ENCODE measurements at places on chromosomes 4 and X. TPM values are rescaled to one million over a fixed set of nuclear protein-coding genes. Genes with fewer than 3 reads are reported as not detected.

GRCh38 chrX:43703211-43703791 lies 47.2 kb downstream of the MAOA start:
- DNase-seq: no peak

DNA sequence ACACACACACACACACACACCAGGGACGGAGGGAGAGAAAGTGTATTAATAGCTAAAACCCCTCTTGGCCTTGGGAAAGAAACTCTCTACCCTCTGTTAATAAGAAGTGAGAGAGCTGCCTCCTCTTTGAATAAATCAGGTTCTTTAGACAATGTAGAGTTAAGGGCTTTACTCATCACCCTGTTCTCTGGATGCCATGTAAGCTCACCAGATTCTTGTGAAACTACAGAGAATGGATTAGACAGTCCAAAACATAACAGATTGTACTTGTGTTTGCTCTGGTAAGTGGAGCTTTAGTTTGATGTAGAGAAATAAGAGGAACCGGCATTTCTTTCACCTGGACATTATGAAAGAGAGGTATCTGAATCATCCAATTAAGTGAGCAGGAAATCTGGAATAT lies 263.2 kb downstream of the DMD start:
- DNase-seq: no peak

The FGF5 gene
- 39.9 TPM for polyA plus RNA-seq

The SPIN2A gene
- 1.0 TPM for polyA plus RNA-seq

DNA sequence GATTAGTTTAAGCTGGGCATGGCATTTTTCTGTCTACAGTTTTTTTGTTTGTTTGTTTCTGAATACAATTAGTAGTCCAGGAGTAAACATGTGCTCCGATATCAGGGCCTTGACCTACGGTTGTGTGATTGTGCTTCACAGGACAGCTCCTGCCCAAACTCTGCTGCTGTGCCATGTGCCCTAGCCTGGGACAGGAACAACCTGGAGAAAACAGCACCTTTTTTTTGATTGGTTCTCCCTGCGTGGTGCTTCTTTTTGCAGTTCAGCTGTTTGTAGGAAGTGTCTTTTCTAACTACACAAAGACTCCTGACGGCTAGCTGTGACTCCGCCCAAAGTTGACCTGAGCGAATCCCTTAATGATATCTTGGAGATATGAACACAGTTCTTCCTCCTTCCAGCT lies 158.8 kb downstream of the ATP10D start:
- no peak for DNase-seq

The OTC gene
- not detected for polyA plus RNA-seq

- DNase-seq: no peak
Measured at GRCh38 chr4:36320117-36320896, 38.9 kb downstream of the DTHD1 start.

DNA sequence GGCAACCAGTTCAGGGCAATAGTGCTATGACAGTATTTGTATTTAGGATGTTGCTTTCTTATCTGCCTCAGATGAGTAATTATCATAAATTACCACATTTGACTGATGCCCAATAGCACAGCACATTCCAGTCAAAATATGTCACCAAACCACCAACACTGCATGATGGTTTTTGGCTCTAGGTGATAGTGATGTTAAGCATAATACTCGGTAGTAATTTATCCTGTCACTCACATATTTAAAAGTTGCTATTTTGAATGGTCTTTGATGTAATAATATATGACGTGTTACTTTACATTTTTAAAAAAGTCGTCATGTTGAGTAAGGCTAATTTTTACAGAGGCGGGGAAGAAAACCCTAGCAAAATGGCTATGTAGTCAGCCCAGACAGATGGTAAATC lies 42.5 kb downstream of the UNC5C start:
- DNase-seq: no peak

GRCh38 chr4:128349921-128350320 lies 62.3 kb upstream of the PGRMC2 start:
- peak; percentile 91 for DNase-seq

DNA sequence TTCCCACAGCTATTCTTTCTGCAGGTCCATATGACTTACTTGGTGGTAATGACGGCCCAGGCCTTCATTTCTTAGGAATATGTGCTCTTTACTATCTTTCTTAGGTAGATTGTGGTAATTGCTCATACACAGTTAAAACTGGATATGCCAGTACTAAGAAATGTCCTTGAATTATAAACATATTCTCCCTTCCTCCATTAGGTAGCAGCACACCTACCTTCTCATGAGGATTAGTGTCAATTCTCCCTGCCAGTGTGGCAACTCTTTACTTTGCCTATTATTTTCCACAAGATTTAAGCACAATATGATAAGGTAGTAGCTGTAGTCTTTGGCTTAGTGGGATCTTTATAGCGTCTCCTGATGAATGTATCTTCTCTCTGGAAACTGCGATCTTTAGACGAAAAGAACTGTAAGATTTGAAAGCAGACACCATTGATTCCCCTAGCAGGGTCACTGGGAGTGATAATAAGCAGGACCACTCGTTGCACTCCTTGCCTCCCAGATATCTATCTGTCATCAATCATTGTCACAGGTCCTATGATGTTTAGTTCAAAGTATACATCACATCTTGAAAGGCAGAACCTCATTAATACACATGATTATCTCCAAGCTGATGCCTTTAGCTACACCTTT lies 1240.7 kb downstream of the C4orf33 start:
- DNase-seq: no peak

The NHSL2 gene
- 3.1 TPM for polyA plus RNA-seq

DNA sequence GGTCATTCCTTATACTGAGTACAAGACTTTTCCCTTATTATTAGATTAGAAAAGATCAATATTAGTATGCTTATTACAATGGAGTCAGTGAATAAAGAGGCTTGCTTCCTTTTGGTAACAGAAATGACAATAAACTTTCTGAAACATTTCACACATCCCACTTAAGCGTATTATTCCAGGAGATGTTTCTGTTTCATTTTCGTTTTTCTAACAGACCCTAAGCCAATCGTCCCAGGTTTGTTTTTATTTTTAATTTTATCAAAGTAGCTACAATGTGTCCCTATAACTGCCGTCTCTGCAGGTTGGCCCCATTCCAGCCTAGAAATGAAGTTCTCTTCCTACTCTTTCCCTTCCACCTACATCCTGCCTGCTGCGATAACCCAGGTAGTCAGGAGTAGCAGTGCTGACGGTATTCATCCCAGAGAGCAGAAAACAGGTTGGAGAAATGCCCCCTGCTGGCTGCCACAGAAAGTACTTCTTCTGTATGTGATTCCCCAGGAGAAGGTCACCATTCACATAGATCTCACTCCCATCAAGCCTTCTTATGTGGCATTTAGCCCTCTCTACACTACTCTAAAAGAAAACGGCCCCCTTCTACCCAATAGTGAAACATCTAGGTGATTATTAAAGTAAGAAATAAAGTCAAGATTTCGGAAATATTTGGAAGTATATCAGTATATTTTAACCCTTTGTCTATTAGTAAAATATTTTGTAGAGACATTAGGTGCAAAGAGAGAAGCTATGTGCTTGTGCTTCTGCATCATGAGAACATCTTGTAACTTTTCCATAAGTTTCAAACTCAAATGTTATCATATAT lies 40.4 kb downstream of the ENPEP start:
- DNase-seq: no peak

GRCh38 chrX:44570522-44570921 lies 27.9 kb upstream of the FUNDC1 start:
- no peak for DNase-seq

- no peak for DNase-seq
Measured at GRCh38 chr4:171022824-171023230, 790.4 kb upstream of the GALNTL6 start.

DNA sequence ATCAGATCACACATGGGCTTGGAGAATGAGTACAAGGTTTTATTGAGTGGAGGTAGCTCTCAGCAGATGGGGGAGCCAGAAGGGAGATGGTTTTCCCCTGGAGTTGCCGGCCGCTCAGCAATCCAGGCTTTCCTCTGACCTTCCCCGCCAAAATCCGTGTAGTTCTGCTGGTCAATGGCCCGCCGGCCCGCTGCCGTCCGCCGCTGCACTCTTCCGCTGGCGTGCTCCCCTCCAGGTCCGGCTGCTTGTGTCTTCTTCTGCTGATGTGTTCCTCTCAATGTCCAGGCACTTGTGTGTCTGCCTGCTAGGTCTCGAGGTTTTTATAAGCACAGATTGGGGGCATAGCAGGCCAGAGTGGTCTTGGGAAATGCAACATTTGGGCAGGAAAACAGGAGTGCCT lies 14.4 kb upstream of the MXRA5 start:
- no peak for DNase-seq

The NXF2B gene
- polyA plus RNA-seq: not detected

- DNase-seq: no peak
Measured at GRCh38 chr4:42895452-42895851, 2.9 kb downstream of the GRXCR1 start.

DNA sequence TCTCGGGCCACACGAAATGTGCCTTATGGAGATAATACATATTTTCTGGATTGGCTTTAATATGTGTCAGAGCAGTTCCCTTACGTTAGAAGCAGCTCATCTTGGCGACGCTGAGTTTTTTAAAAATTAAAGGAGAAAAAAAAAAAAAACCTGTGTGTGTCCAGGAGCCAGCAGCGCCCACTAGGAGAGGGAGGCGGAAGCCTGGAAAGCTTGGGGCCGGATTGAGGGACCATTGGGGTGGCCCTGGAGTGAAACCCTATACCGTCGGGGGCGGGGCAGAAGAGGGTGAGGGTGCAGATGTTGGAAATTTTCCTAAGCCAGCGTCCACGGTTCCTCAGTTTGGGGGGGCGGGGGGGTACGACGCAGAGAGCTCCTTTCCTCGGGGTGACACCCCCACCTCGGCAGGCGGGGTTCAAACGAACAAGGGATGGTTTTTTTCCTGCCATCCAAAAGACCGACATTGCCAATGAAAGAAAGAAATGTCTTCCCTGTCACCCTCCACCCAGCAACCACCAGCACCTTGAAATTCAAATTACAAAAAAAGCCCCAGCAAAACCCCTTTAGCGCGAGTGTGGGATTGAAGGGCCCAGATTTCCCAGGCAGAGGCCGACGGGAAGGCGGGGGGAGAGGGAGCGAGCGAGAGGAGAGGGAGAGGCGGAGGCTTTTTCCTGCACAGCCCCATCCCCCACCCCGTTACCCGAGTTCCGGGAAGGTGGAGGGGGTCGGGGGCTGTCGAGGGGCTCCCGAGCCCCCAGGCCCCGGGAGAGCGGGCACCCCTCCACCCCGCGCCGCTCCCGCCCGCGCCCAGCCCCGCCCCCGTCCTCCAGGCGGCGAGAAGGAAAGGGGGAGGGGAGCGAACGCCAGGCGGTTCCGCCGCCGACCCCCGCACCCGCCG lies 859 bp downstream of the SMARCA1 start:
- DNase-seq: no peak

GRCh38 chr4:7771056-7771455 lies 168.6 kb downstream of the AFAP1 start:
- DNase-seq: no peak

The NUDT10 gene
- 2.5 TPM for polyA plus RNA-seq

The SLC30A9 gene
- 63.2 TPM for polyA plus RNA-seq

The HTN1 gene
- not detected for polyA plus RNA-seq

DNA sequence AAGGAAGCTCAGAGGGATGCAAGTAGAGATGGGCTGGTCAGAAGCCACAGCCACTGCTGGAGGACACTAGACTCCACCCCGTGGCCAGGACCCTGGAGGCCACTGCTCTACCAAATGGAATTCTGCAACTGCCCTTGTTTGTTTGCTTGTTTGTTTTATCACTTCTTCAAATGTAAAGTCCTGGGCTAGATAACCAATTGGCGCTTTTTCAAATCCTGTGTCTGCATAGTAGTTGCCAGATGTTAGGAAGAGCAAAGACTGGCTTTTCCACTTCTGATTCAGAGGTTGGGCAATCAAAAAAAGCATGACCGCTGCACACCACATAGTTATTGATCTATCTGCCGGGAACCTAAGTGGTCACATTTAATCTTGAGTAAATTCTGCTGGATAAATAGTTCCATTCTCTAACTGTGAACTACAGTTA lies 255.2 kb upstream of the SFRP2 start:
- no peak for DNase-seq

- no peak for DNase-seq
Measured at GRCh38 chr4:139822391-139822790, 156.8 kb downstream of the MGST2 start.

The KLKB1 gene
- polyA plus RNA-seq: 0.11 TPM

The DEFB131A gene
- not detected for polyA plus RNA-seq

GRCh38 chr4:139253046-139253445 lies 27.0 kb downstream of the MGARP start:
- DNase-seq: no peak

- DNase-seq: no peak
Measured at GRCh38 chrX:94204524-94204923, 530.5 kb downstream of the FAM133A start.

The C4orf50 gene
- not detected for polyA plus RNA-seq

DNA sequence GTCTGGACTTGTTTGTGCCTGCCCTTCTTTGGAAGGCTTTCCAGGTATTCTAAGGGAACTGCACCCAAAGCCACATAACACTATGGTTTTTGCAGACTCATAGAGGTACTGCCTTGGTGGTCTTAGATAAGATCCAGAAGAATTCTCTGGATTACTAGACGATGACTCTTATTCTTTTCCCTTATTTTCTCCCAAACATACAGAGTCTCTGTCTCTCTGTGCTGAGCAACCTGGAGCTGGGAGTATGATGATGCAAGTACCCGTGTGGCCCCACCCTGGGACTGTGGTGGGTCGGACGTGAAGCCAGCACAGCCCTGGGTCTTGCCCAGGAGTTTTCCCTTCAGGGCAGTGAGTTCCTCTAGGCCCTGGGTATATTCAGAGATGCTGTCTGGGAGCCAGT lies 1342.4 kb upstream of the TENM3 start:
- no peak for DNase-seq

GRCh38 chr4:142708231-142708630 lies 137.9 kb downstream of the INPP4B start:
- DNase-seq: no peak

Measured in AG04450 (cell line).